ENCODE measurements at places on chromosomes 13 and 19. TPM values are rescaled to one million over a fixed set of nuclear protein-coding genes. Genes with fewer than 3 reads are reported as not detected.

Gene SHANK1
- total RNA-seq = not detected

Gene TNFSF9
- total RNA-seq = 0.13 TPM

Gene ADGRE2
- total RNA-seq = 3.1 TPM

Gene SOX1
- total RNA-seq = not detected

Gene RUBCNL
- total RNA-seq = 3.2 TPM

Gene TEX101
- total RNA-seq = not detected

Gene IGSF23
- total RNA-seq = 0.43 TPM

Gene ZNF134
- 6.0 TPM for total RNA-seq

Gene ONECUT3
- total RNA-seq = not detected

Gene MTUS2
- 6.8 TPM for total RNA-seq

Gene HPN
- total RNA-seq = 119 TPM

Gene CYP4F8
- total RNA-seq = not detected

Gene CDC42EP5
- 48.0 TPM for total RNA-seq

Gene CGB3
- not detected for total RNA-seq

Gene ITGBL1
- total RNA-seq = 0.94 TPM

Gene TUBA3C
- not detected for total RNA-seq

Gene KCNK6
- 6.5 TPM for total RNA-seq

Gene ARHGEF7
- total RNA-seq = 21.2 TPM

Gene WBP4
- 5.4 TPM for total RNA-seq

Gene AMER2
- not detected for total RNA-seq

Gene KLK4
- not detected for total RNA-seq

Gene SPINT2
- total RNA-seq = 165 TPM

Gene LIM2
- not detected for total RNA-seq

Gene POMP
- 18.1 TPM for total RNA-seq

Gene TMEM190
- total RNA-seq = not detected

Gene SERP2
- total RNA-seq = 1.6 TPM

Gene LRRC63
- total RNA-seq = not detected

Gene LRRC4B
- total RNA-seq = 0.79 TPM

Gene DNAJC15
- 5.2 TPM for total RNA-seq

Gene NLRP9
- 0.12 TPM for total RNA-seq

Gene ZNF229
- total RNA-seq = 5.4 TPM

Gene LYL1
- 5.5 TPM for total RNA-seq

Gene CCDC8
- total RNA-seq = 12.1 TPM

Gene ZNF471
- 2.7 TPM for total RNA-seq

Gene SIGLEC10
- 0.37 TPM for total RNA-seq

Gene MATK
- total RNA-seq = 3.9 TPM

Gene SH2D3A
- total RNA-seq = 19.6 TPM

Gene LGALS4
- 87.7 TPM for total RNA-seq

Gene LSR
- 55.5 TPM for total RNA-seq

Gene APOC1
- total RNA-seq = 1.3 TPM

Gene ADGRE1
- total RNA-seq = 0.73 TPM

Gene CRLF1
- total RNA-seq = 9.1 TPM

Gene ACP5
- 3.5 TPM for total RNA-seq

Gene SIGLEC5
- total RNA-seq = not detected

Gene RFPL4A
- not detected for total RNA-seq

Gene INTS6
- 29.9 TPM for total RNA-seq

Gene METTL21C
- total RNA-seq = not detected

Gene TNFSF11
- total RNA-seq = 1.1 TPM

Gene NOTCH3
- 22.1 TPM for total RNA-seq

Gene ZGLP1
- 3.0 TPM for total RNA-seq

Gene NCCRP1
- total RNA-seq = 3.2 TPM

Gene NLRP5
- not detected for total RNA-seq

Gene ARRDC2
- total RNA-seq = 9.3 TPM

Gene PLPP2
- 25.0 TPM for total RNA-seq

Gene APLP1
- total RNA-seq = 41.4 TPM

Gene IZUMO1
- total RNA-seq = 2.2 TPM
